ENCODE measurements at places on chromosomes 12 and 14.

- no peak for DNase-seq
Measured at GRCh38 chr12:62860501-62861411, 74.2 kb downstream of the PPM1H start.

GRCh38 chr12:124592481-124593160 is 25.2 kb upstream of the NCOR2 start:
- DNase-seq: no peak

- DNase-seq: no peak
Measured at GRCh38 chr14:65810322-65810721, 397.8 kb downstream of the FUT8 start.

GRCh38 chr12:111298582-111299436 is 70.1 kb downstream of the PHETA1 start:
- peak; percentile 73 for DNase-seq

Data from GM23248 (cell line).